DMS 273 treated with DMSO at 0.1 percent for 48 hours (cell line): ENCODE measurements at places on chromosomes 3 and 15.

DNA sequence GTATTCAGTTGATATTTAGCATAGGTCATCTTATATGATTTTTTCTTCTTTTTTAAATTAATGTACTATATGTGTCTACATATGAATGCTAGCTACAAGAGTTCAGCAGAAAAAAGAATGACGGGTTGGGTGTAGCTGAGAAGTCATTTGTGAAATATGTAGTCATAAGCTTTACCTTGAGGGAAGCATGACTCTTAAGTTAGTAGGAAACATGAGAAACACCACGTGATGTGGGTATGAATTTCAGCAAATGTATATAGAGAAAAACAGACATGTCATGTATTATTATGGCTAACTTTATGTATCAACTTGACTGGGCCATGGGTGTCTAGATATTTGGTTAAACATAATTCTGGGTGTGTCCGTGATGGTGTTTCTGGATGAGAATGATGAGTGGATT is 125.0 kb downstream of the RAP2B start:
- DNase-seq: no peak

DNA sequence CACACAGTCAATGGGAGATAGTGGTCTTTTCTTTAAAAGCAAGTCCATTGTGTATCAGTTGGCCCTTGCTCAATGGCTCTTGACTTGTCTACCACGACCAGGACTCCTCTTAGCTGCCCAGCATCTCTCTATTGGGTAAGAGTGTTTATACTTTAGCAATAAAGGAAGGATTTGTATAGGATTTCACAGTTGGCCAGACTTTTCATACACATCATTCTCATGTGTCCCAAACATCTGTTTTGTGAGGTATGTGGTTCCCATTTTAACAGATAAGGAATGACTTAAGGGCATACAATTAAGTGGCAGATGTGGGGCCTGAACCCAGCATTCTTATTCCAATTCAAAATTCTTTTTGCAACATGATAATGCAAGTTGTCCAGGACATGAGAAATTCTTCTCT is 191.5 kb downstream of the CHST2 start:
- peak; percentile 7 for DNase-seq

DNA sequence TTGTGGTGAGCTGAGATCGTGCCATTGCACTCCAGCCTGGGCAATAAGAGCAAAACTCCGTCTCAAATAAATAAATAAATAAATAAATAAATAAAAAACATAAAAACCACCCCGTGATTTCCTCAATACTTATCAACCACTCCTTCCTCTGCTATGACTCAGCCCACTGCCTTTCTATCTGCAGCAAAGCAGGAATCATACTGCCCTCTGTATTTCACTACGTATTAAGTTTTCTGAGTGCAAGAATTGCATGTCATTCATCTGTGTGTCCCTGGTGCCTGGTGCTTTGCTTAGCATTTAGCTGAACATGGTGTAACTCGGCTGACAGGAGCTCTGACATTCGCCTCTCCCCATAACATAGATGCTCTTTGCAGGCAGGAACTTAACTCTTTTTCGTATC is 7.1 kb downstream of the LSG1 start:
- DNase-seq: no peak

DNA sequence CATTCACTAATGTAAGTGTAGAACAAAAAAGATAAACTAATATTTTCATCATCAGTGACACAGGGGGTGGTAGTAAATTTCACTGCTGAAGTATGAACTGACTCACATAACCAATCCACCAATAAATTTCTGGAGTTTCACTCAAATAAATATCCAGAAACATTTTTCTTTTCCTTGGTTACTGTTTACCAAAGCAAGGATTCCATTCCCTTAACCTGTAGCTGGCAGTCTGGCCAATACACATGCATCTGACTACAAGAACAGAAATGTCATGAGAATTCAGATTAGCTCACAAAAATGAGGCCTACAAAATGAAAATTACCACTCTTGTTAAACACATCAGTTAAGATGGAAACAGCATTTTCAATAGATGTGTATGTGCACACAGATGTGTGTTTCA is 80.3 kb downstream of the STAG1 start:
- no peak for DNase-seq

DNA sequence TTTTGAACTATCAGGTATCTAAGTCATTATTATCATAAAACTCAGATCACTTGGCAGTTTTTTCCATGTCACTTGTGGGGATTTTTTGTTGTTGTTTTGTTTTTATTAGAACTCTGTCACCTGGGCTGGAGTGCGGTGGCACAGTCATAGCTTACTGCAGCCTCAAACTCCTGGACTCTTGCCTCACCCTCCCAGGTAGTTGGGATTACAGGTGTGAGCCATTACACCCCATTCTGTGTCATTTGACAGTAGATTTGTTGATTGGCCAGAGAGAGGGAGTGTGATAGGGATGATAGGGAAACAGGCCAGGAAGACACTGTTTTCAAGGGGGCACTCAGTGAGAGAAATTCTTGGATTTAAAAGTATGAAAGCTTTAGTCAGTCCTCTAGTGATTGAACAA is 54.7 kb upstream of the SCAANT1 start:
- DNase-seq: no peak

GRCh38 chr15:55861115-55861514 is 118.2 kb upstream of the PRTG start:
- no peak for DNase-seq

- no peak for DNase-seq
These were observed 76.4 kb downstream of the CHSY1 start for GRCh38 chr15:101175401-101175800.

GRCh38 chr15:40847223-40847961 is 3.5 kb downstream of the SPINT1 start:
- DNase-seq: no peak
